ENCODE measurements at places on chromosomes 5 and 9.

DNA sequence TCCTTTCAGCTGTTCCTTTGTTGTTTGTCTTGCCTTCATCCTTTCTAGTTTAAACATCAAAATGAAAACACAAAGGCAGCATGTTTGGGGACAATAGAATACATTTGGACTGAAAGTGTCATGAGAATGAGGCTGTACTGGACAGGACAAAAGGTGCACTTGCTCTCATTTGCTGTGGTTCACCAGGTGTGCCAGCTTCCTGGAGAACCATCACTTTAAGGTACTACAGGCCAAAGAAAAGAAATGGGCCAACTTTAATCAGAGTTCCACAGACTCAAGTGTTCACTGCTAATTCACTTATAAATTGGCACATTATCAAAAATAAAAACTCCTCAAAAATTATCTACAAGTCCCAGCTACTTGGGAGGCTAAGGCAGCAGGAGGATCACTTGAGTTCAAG, 53.8 kb downstream of the ABHD17B start:
- no peak for DNase-seq

DNA sequence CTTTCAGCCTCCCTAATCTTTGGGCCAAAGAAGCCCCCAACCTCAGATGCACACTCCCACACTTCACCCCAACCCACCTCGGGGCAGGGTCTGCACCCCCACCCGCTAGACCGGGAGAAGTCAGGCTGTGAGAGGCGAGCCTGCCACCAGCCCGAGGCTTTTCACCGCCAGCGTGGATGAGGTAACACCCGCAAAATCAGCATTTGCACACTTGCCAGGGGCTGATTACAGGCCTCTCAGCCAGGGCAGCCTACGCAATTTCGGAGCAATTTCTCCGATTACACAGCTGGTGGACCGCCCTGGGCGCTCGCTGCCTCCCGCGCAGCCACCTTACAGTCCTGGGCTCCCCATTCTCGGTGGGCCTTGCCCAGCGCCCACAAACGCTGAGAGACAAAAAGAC, 68.5 kb downstream of the FOXD1 start:
- no peak for DNase-seq

- DNase-seq = peak; percentile 9
Observed at GRCh38 chr9:127754099-127755060, 19.3 kb upstream of the TOR2A start.

DNA sequence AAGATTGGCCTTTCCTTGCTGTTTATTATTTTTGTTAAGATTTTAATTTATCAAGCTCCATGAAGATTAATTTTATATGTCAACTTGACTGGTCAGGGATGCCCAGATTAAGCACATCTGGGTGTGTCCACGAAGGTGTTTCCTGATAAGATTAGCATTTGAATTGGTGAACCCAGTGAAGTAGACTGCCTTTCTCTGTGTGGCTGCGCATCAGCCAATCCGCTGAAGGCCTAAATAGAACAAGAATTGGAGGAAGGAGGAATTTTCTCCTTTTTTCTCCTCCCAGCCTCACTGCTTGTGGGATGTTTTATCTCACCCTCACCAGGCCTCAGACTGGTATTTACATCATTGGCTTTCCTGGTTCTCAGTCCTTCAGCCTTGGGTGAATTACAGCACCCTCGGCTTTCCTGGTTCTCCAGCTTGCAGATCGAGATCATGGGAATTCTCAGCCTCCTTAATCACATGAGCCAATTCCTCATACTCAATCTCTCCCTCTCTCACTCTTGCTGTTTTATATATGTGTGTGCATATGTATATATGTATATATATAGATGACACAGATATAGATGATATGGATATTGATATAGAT, 135.4 kb upstream of the SPEF2 start:
- DNase-seq = no peak

GRCh38 chr5:180352116-180353047, 754 bp downstream of the GFPT2 start:
- DNase-seq = no peak

GRCh38 chr9:35673132-35674024, at the start of gene CA9:
TSS of gene CA9 (plus strand) at chr9:35673928. CDS start at chr9:35673960, 32 bp downstream.
- no peak for DNase-seq

- no peak for DNase-seq
Observed at GRCh38 chr9:135147474-135147805, 60.0 kb downstream of the OLFM1 start.

DNA sequence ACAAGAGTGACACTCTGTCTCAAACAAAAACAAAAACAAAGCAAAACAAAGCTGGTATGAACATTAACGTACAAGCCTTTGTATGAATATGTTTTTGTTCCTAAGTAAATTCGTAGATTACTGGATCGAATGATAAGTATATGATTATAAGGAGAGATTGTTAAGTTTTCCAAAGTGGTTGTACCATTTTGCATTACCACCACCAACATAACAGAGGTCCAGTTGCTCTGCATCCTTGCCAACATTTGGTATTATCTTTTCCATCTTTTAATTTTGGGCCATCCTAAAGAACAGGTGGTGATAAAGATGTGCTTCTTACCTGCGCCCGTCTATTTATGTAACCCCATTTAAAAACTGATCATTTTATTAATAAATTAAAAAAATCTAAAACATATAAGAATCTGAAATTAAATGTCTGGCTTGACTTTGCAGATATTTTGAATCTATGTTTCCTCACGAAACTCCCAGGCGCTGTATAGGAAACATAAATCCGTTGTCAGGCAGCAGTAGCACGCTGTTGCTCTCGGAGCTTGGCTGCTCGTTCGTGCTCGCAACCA, 593 bp upstream of the NAA35 start:
- no peak for DNase-seq

DNA sequence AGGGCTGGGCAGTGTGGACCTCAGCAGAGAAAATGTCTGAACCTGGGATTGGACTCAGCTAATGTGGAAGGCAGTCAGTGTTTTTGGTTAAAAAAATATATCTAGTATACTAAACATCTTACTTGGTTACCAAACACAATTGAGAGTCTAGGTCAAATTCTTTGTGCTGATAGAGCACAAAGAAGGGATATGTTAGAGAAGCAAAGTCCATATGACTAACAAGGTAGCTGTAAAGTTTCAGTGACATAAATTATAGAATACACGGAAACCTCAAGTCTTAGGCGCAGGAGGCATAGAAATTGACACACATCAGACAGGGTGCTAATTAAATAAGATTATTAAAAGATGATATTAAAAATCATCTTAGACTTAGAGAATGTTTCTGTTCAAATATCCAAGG, 718.3 kb downstream of the TLR4 start:
- DNase-seq = no peak

DNA sequence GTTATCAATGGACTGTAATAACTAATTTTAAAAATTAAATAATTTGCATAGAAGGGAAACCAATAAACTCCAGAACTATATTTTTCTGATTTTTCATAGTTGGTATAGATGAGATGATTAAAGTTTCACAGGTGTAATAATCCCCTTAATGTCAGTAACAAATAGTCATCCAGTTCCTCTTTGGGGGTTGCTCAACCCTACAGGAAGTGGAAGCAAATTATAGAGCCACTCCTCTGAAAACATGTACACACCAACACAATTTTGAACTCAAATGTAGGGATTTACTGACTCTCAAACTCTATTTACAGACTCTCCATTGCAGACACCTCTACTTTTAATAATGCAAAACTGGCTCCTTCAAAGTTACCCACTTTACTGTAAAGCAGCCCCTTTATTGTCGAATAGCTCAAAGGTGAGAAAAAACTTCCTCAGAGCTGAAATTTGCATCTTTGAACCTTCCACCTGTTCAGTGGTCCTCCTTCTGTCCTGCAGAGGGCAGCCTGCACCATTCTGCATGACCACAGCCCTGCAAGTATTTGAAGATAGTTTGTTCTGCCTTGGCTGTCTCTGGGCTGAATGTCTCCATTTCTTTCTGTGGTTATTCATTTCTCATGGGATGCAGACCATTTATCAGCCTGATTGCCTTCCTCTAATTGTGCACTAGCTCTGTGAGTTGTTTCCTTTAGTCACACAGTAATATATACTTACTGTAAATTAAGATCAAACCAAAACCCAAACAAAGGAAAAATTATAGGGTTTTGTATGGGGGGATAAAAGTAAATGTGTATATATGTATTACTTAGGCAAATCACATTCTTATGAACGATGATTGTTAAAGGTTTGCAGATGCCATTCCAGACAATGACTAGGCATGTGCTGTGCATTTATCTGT, 383.2 kb upstream of the SGCD start:
- DNase-seq = no peak

- no peak for DNase-seq
Observed at GRCh38 chr9:128727640-128728248, 3.8 kb upstream of the ZDHHC12 start.

DNA sequence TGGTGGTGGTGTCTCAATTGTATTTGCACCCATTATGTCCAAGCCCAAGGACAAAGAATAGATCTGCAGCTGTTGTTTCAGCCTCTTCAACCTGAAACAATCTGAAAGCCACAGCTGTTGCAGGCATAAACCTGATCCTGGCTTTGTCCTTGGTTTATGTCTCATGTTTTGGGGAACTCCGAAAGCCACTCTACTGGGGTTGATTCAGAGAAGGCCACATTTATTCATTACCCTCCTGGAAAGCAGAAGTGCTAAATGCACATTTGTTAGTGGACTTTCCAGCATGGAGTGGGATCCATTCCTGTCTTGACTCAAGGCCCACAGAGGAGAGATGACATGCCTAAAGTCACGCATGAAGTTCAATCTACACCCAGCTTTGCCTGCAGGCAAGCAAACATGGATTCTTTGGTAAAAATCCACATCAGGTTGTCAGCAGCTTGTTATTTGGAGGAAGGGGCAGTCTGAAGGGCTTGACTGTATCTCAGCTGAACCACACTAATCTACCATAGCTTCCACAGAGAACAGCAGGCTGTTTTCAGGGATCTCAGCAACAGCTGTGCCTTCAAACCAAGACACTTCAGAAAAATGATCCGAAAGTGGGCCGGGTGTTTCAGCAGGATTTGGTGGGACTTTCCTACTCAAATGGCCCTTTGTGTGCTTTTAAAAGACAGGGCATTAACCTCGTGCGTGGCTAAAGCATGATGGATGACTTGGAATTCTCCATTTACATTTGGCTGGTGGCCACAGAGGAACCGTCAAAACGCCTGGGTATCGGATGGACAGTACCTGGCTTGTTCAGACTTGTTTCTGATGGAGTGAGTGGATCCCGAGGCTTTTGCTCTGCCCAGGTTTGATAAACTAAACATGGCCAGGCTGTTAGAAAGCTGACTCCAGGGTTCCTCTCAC, 36.2 kb upstream of the ADAM19 start:
- DNase-seq = no peak

DNA sequence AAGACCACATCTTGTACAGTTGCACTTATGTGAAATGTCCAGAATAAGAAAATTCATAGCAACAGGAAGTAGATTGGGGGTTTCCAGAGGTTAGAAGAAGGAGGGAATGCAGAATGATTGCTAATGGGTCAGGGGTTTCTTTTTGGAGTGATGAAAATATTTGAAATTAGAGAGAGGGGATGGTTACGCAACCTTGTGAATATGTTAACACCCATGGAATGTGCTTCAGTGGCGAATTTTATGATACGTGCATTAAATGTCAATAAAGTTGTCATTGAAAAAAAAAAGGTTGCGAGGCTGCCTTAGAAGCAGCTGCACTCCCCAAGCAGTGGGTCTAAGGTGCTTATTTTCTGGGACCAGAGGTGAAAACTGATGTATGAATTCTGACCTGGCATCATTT, 64.4 kb upstream of the SUB1 start:
- no peak for DNase-seq

GRCh38 chr9:101634741-101635409, 40.1 kb upstream of the PPP3R2 start:
- no peak for DNase-seq

DNA sequence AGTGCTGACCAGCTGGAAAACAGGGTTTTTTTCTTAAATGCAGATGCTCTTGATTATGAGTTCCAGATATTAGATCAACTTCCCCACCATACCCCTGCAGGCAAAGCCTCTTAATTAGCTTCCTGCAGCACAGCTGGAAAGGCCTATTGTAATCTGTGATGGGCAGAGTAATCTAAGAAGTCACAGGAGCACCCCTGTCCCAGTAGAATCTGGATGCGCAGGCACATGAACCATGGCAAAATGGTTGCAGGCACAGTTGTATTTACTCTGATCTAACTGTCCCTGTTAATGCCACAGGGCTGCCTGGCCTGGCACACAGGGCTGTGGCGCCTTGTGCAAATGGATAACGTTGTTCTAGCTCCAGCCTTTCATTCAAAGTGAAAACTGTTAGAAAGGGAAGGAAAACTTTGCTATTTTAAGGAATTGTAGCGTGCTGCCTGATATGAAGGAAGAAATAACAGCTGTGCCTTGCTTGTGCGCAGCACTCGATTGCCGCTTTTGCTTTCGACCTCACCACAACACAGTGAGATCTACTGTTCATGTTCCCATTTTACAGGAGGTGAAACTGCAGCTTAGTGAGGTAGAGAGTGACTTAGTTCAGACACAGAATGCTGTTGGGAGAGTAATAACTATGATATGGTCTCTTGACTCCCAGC, 2.3 kb downstream of the TGFBI start:
- no peak for DNase-seq

DNA sequence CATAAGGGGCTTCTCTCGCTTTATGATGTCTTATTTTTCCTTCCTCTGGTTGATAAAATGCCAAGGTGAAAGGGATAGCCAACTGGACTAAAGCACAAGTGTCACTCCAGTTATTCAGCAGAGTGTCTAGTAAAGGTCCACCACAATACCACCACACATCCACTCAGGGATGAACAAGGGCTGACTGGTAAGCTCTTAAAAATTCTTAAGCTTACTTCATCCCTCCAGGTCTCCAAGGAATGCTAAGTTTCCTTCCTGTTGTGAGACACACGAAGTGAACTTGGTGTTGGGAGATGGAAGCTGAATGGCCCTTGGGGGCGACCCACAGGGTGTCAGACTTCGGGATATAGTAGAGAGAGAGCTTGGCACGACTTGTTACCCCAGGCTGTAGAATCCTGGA, 3.2 kb upstream of the HMGCS1 start:
- DNase-seq = no peak

DNA sequence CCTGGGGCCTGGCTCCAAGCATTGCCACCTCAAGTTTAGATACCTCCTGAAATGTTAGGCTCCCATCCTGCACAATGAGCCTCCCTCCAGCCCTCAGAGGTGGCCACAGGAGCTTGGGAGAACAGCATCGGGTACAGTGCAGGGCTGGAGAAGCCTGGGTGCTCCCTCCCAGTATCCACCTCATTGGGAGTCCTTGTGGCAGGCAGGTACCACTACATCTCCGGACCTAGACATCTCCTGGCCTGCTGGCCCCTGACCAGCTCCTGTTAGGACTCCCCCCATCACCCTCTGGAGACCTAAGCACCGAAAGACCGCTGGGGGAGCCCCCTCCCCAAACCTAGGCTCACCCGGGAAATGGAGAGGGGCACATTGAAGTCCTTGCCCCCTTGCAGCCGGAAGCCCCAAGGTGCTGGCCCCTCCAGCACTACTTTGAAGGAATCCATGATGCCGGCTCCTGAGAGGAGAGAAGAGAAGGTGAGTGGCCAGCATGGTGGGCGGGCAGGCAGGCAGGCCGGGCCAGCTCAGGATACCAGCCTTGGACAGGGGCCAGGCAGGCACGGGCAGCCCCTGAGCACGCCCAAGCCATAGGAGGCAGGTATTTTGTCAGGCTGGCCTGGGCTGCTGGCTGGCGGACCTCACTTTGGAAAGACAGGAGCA, 1.2 kb downstream of the PDLIM7 start:
- no peak for DNase-seq
